Stimulated activated CD8-positive, alpha-beta memory T cell treated with anti-CD3 and anti-CD28 coated beads, Interleukin-7, amount 100 ng/mL, for 48 hours (primary cell): ENCODE measurements at places on chromosomes 13 and 19.

- no peak for DNase-seq
Measured at GRCh38 chr13:108220041-108220440, 1.8 kb downstream of the ABHD13 start.

GRCh38 chr19:5447700-5448311 is 7.4 kb upstream of the ZNRF4 start:
- DNase-seq: no peak

GRCh38 chr19:33497778-33498175 is 23.8 kb downstream of the PEPD start:
- DNase-seq: no peak

- DNase-seq: no peak
Measured at GRCh38 chr13:113220141-113220598, 10.8 kb downstream of the CUL4A start.

GRCh38 chr19:3250675-3251074 is 26.2 kb downstream of the CELF5 start:
- DNase-seq: no peak

DNA sequence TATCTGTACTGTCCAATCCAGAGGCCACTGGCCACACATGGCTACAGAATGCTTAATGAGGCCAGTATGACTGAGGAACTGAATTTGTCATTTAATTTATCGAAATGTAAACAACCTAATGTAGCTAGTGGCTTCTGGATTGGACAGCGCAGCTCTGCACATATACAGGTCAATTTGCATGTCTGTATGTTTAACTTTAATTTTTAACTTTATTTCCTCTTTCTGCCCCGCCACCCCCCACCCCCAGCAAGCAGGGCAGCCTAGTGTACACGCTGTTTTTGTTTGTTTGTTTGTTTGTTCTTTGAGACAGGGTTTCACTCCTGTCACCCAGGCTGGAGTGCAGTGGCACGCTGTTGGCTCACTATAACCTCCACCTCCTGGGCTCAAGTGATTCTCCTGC is 15.5 kb downstream of the ZSWIM9 start:
- DNase-seq: no peak

DNA sequence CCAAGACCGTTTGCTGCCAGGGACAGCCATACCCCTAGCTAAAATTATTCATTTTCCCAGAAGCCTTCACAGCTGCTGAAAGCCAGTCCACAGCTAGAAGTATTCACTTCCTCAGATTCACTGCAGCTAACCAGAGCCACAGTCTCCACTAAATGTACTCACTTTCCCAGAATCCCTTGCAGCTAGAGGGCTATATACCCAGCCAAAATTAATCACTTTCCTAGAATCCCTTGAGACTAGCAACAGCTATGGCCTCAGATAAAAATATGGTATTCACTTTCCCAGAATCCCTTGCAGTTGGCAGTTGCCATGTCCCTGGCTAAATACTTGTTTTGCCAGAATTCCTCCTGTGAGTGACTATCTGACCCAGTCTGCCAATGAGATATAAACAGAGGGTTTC is 13.8 kb upstream of the MEIS3 start:
- DNase-seq: no peak

DNA sequence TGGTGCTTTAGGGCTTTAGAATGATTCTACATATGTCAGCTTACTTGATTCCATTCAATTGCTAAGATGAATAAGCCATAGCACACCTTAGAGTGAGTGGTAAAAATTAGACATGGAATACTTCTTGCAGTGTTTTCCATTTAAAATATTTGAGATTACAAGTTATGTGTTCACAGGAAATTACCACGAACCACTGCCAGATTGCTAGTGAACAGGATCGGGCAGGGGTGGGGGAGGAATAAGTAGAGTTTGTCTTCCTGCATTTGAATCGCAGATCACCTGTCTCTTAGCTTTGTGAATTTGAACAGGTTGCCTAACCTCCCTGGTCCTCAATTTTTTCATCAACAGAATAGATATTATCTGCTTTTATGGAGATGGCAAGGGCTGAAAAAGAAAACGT is 124.6 kb downstream of the GGACT start:
- DNase-seq: no peak
